ENCODE measurements at places on chromosomes 1 and 21.

- DNase-seq = peak; percentile 19
Observed at GRCh38 chr1:236389253-236389652, 4.8 kb upstream of the EDARADD start.

DNA sequence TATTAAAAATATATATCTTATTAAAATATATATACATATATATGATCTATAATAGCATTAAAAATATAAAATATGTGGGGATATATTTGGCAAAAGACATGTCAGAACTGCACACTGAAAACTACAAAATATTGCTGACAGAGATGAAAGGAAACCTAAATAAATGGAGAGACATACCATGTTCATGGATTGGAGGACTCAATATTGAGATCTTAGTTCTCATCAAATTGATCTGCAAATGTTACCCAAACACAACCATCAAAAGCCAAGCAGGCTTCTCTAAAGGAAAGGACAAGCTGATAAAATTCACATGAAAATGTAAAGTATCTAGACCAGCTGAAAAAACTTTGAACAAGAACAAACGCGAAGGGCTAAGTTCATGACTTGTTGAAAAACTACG, 7.2 kb downstream of the NADK start:
- DNase-seq = no peak

DNA sequence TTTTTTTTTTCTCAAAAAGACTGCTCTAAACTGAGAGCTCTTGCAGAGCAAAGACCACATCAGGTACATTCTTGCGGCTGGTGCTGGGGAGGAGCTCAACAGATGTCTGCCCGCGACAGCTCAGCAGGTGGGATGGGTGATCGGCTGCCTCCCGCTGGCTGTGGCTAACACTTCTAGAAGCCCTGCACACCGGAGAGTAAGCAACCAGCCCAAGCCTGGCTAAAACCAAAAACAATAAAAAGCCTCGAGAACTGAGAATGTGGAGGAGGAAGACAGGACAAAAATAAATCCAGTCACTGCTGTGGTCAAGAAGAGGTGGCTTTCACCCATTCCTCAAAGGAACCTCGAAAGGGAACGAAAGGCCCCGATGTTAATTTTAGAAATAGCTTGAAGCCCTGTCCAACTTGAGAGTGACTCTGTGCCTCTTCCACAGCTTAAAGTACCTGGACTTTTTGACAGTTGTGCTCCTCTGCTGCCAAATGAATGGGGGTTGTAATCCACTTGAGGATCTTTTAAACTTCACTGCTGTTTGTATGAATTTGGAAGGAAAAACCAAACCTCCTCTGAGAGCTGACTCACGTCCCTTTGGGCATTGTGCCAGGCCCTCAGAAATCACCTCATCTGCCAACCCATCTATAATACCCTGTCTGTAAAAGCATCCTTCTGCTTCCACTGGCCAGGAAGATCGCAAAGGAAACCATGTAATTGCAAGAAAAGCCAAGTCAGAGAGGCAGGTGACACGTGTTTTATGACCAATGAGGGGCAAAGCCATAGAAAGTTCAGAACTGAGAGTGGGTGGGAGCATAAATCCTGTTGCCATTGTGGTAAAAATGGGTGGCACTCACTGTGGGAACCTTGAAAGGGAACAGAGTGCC, 78.6 kb downstream of the KCNN3 start:
- DNase-seq = no peak

GRCh38 chr1:145963265-145964019, 933 bp downstream of the ANKRD34A start:
- peak; percentile 77 for DNase-seq

GRCh38 chr1:19124273-19124672, 85.8 kb downstream of the UBR4 start:
- DNase-seq = no peak

- DNase-seq = no peak
Observed at GRCh38 chr1:115090540-115090939, 1.2 kb upstream of the TSPAN2 start.

DNA sequence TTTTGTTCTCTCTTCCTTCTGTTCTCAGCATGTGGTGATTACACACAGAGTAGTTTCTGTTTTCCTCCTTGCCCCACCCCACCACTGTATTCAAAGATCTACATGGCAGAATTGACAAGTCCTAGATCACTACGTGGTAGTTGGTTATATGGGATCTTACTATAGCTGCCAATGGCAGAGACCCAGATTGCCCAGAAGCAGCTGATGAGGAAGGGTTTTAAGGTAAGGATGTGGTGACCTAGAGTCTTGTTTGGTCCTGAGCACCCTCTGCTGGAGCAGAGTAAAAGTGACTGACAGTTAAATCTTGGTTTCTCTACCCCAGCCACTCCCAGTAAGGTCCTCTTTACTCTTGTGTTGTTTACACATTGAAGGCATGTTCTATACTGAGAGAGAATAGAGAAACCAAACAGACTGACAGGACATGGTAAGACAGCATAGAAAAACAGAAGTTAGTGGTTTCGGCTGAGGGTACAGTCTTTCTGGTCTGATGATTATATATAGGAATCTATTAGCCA, 22.8 kb upstream of the STRIP1 start:
- peak; percentile 68 for DNase-seq

GRCh38 chr1:23400324-23401114, 24.0 kb downstream of the TCEA3 start:
- peak; percentile 74 for DNase-seq

DNA sequence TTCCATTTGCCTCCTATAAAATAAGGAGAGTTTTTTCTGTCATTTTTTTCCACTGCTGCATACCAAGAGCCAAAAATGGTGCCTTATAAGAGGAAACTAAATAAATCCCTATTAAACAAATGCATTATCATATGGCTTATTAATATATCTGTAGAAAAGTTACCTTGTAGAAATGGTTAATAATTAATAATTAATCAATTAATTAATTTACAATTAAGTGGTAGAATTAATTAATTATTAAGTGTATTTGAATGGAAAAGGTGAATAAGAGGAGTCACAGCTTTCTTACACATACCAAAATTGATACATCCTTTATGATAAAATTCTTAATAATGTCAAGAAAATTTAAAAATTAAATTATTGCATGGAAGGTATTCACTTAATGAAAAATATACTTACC, 35.6 kb upstream of the RGS18 start:
- DNase-seq = no peak

DNA sequence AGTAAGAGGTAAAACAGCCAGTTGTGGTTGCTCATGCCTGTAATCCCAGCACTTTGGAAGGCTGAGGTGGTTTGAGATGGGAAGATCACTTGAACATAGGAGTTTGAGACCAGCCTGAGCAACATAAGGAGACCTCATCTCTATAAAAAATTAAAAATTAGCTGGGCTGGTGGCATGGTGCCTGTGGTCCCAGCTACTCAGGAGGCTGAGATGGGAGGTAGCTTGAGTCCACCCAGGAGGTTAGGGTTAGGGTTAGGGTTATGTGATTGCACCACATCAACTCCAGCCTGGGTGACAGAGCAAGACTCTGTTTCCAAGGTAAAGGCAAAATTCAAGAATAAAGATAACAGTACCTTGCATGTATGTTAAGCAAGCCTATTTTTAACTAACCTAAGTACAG, 3.5 kb downstream of the SAMSN1 start:
- no peak for DNase-seq

GRCh38 chr1:17790383-17791054, 35.4 kb downstream of the ACTL8 start:
- DNase-seq = no peak

DNA sequence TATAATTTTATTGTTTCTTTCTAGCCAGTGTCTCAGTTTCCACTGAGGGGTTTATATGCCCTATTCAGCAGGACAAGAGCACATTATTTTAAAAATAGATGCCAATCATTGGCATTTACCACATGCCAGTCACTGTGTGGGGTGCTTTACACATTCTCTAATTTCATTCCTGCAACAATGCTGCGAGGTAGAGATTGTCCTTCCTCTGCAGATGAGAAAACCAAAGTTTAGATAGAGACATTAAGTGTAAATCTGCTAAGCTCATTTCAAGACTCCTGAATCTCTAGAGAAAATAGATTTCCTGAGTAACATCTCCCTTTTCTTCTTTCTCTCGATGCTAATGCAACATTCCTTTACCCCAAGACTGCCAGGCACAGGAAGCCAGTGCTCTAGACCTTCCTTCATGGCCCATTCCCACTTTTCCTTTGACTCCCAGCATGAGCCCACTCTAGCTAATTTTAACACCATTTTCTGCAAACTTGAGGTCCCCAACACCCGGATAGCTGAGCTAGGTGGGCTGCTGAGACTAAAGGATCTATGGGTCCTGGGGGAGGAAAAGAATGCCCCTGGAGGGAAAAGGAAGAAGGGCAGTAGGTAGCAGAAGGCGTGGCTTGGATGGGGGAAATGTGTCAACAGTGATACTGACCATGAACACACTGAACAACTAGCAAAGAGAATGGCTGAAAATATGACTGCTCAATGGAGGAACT, 50.0 kb downstream of the SH3GLB1 start:
- no peak for DNase-seq

GRCh38 chr1:79117376-79117775, 110.8 kb upstream of the ADGRL4 start:
- peak; percentile 5 for DNase-seq

DNA sequence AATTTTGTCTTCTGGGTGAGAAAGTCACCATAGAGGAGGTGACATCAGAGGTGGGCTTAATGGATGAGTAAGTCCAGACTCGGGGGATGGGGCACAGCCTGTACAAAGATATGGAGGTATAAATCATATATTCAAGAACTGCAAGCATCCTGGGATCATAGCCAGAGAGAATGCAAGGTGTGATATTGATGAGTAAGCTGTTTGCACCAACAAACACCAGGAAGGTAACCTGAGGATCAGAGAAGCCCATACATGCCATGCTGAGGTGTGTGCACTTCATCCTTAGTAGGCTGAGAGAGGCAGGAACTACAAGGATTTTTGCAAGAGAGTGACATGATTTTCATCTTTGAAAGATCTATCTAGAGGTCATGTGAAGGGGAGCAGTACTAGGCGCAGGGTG, 306.4 kb downstream of the HHAT start:
- DNase-seq = no peak

GRCh38 chr1:36508257-36508656, 25.5 kb upstream of the CSF3R start:
- DNase-seq = no peak

GRCh38 chr1:223364685-223365382, 858 bp upstream of the SUSD4 start:
- DNase-seq = no peak

Data from amniotic epithelial cell (primary cell).